Colonic mucosa (tissue), 4 donors: ENCODE measurements at places on chromosomes 2 and 18. TPM values are rescaled to one million over a fixed set of nuclear protein-coding genes. Genes with fewer than 3 reads are reported as not detected.

Gene SLC23A3
- 4.7 TPM for total RNA-seq

Gene PDE1A
- 3.9 TPM for total RNA-seq

GRCh38 chr2:212832211-212833195 is 293.9 kb upstream of the ERBB4 start:
- DNase-seq: no peak

Gene WNT10A
- total RNA-seq: 0.44 TPM

Gene WDR54
- total RNA-seq: 7.5 TPM

DNA sequence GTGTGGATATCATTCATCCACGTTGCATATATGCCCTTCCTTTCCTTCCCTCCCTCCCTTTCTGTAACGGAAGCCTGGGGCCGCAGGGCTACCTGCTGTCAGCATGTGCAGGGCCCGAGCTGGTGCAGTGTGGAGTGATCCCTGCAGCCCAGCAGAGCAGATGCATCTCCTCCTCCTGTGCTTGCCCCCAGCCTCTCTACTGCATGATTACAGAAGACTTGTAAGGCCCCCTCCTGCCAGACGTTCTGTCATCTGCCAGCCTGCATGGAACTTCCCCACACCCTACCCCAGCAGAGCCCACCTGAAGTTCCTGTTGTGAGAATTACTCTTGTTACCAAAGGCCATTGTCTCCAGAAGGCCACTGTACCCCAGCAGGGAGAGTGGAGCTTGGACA is 67.5 kb upstream of the FOSL2 start:
- no peak for DNase-seq

DNA sequence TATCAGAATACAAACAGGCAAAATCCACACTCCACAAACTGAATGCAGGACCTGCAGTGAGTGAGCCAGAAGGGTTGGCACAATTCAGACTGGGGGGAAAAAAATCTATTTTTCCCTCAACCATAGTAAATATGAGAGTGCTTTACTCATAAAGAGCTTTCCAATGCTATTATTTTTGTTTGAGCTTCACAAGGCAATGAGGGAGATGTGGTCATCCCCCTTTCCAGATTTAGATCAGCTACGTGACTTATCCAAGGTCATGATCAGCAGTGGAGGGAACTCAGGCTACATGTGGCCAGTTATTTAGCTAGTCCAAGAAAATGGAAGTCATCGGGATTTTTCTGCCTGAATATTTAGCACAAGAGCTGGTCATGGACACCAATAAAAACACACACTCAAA is 120.4 kb upstream of the KLF7 start:
- DNase-seq: no peak

- DNase-seq: no peak
Observed at GRCh38 chr2:20015482-20016083, 3.1 kb upstream of the MATN3 start.

GRCh38 chr2:1590596-1591460 is 153.5 kb downstream of the PXDN start:
- DNase-seq: no peak
